ENCODE measurements at places on chromosomes 5 and 9. TPM values are rescaled to one million over a fixed set of nuclear protein-coding genes. Genes with fewer than 3 reads are reported as not detected.
A peak's percentile ranks its signal among the peaks of the same experiment; 100 is the strongest.

DNA sequence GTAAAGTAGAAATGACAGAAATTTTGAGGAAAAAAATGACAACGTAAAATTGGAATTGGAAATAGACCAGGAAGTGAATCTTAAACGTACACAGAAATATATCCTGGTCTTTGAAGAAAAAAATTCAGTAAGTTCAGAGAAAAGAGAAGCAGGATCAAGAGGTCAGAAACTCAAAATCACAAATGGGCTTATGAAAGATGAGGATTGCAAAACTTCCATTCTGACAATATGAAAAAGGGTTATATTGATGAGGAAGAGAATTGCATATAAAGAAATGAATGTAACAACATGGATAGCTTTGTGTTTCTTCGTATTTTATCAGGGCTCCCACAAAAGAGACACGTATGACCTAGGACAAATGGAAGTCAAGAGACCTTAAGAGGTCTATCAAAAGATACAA lies 58.1 kb downstream of the OXCT1 start:
- no peak for DNase-seq

MAMDC2 gene
- total RNA-seq, result 28.7 TPM

DNA sequence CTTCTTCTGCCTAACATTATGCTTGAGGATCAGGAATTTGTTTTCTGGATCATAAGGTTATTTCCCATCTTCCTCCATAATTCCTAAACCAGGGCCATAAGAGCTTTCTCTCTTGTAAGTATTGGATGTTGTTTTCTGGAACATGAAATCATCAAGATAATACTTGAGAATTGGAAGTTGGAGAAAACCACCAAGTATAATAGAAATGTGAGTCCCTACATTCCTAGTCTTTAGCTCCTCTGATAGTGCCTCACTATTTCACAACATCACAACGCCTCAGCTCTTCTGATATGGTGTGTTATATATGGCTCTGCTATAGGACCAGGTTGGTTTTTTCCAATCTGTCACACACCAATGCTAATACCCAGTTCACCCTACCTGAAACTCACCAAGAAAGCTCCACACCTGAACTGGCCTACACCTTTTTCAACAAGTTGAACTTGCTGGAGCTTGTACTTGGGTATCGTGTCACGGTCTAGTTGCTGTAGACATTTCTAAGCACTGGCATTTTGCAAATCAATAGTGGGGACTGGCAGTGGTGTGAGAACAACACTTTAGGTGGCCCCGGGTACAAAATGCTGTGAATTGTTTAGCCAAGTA lies 141.1 kb downstream of the ACTBL2 start:
- DNase-seq, result no peak

GRCh38 chr9:107472581-107473340 lies 16.8 kb downstream of the KLF4 start:
- peak; percentile 88 for DNase-seq

DNA sequence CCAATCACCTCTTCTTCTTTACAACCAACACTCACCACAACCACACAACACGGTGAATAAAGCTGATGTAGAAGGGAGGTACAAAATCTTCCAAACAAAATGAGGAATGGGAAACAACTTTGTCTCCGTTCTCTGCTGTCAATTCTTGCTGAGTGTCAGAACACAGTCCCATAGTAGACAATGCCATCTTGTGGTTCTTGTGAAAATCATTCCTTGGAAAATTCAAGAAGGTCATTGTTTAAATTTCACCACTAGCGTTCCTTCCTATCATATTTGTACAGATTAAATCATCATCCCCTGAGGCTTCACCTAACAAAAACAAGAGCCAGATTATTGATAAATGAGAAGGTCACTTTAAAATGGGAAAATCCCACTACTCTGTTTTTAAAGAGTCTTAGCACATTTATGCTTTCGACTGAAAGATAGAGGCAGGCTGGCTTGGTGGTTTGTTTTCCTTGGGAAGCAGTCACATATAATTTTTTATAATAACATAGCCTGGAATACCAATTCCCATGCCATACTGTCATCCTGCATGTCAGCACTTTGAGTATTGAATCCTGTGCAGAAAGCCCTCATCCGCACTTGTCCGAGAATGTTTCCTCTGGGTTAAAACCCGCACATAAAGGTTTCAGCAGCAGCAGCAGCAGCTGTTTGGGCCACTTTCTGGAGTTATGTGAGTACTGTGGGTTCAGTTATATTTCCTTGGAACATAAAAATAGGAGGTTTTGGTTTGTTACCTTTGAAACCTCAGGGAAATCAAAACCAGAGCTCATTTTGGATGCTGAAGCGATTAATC lies 395.0 kb upstream of the SMARCA2 start:
- no peak for DNase-seq

DNA sequence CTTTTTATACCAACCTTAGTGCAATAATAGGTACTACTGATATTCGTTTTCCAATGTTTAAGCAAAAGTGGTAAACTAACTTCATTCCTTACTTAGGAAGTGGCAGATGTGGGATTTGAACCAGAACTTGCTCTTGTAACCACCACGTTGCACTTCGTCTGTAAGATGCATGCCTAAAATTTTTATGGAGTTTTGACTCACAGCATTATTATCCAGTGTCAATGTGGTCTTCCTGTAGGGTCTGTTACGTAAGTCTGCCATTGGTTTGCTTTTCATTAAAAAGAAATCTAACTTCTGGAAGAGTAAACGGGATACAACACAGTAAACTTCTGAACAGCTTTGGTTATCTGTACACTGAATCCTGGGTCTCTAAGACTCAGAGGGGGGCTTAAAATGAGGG lies 521.0 kb upstream of the WWC1 start:
- no peak for DNase-seq

C9 gene
- total RNA-seq, result not detected

MZB1 gene
- total RNA-seq, result not detected

DNA sequence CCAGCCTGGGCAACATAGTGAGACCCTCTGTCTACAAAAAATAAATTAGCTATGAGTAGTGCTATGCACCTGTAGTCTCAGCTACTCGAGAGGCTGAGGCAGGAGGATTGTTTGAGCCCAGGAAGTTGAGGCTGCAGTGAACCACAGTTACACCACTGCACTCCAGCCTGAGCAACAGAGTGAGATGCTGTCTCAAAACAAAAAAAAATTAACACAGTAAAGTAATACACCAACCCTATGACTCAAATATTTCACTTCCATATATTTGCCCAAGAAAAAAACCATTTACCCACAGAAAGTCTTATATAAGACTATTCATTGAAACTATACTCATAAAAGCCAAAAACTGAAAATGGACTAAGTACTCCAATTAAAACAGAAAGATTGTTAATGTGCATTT lies 16.2 kb downstream of the SMIM23 start:
- no peak for DNase-seq

FPGS gene
- total RNA-seq, result 60.5 TPM

PLK2 gene
- 22.5 TPM for total RNA-seq

GRCh38 chr5:176152191-176152929 lies 85.9 kb upstream of the SIMC1 start:
- peak; percentile 93 for DNase-seq

C9orf50 gene
- total RNA-seq, result not detected

DNA sequence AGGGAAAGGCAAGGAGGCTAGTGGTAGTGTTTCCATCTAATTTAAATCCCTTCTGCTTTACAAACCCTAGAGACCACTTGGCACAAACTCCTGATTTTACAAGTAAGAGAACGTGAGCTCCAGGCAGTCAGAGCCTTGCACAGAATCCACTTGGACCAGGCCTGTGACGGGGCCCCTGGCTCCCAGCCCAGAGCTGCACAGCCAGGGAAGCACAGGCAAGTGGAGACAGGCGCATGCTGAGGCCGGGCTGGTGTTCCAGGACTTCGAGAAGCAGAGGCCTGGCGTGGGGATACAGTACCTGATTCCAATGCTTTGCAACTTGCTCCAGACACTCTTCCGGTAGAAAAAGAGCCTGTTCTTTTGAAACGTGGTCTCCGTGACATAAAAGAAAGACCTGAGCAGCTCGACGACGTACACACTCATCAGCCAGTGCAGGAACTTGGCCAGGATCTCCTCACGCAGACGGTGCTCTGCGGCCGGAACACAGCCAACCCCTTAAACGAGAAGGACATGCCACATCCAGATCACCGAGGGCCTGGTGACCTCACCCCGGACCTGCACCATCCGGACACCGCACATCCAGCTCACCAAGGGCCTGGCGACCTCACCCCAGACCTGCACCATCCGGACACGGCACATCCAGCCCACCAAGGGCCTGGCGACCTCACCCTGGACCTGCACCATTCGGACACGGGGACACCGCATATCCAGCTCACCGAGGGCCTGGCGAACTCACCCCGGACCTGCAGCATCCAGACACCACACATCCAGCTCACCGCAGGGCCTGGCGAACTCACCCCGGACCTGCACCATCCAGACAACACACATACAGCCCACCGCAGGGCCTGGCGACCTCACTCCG lies 12.5 kb downstream of the TERT start:
- DNase-seq, result no peak

DNA sequence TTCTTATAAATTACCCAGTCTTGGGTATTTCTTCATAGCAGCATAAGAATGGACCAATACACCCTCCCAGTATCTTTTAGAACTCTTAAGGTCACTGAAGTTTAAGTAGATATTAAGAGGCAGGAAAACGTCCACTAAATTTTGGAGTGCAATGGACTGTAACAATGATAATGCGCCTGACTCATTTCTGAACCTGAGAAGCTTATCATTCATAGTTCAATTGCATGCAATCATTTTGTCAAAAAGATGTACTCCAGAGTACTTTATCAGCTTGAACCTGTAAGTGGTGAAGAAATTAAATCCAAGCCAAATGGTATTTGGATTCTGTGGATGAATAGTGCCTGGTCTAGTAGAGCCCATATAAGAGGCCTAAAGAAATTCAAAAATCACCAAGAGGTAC lies 196.5 kb upstream of the CDH9 start:
- DNase-seq, result no peak

CTXN3 gene
- total RNA-seq, result 0.09 TPM

TAS2R1 gene
- not detected for total RNA-seq

GRCh38 chr9:91898451-91899218 lies 51.4 kb downstream of the ROR2 start:
- peak; percentile 38 for DNase-seq

GRCh38 chr5:17212996-17213395 lies 4.4 kb upstream of the BASP1 start:
- no peak for DNase-seq

- no peak for DNase-seq
Measured at GRCh38 chr5:148091991-148092964, 28.5 kb downstream of the SPINK5 start.

DNA sequence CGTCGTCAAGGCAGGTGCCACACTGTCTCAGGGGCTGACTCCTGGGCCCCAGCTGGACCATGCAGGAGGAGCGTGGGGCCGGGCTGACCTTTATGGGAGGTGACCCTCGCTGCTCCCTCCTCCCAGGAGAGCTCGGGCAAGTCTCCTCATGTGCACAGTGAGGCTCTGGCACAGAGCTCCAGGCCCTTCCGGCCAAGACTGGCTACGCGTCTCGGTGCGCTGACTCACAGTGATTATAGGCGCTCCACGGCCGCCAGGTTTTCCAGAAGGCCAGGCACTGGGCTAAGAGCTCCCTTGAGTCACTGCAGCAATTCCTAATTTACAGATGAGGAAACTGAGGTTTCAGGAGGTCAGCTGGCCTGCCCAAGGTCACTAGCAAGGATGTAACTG lies 47.4 kb downstream of the VAV2 start:
- DNase-seq, result no peak

DNA sequence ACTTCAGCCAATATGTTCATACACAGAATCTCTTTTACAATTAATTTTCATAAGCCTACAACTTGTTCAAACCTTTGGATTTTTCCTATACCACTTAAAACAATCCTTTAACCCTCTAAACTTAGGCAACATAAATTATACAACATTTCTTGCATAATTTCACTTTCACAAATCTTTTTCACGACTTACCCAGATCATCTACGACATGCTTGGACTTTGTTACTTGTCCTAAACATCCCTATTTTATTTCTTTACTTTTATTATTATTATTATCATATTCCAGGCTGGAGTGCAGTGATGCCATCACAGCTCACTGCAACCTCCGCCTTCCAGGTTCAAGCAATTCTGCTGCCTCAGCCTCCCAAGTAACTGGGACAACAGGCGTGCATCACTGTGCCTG lies 68.0 kb downstream of the CACNA1B start:
- DNase-seq, result no peak

AK8 gene
- 0.43 TPM for total RNA-seq

DNA sequence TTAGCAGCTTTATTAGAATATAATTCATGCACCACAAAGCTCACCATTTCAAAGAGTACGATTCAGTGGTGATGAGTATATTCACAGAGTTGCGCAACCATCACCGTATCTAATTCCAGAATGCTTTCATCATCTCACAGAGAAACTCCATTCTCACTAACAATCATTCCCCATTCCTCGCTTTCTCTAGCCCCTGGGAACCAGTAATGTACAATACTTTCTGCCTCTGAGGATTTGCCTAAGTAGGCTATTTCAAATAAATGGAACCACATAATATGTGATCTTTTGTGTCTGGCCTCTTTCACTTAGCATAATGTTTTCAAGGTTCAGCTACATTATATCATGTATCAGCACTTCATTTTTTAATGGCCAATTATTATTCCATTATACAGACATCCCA lies 145.1 kb upstream of the ADAMTS16 start:
- DNase-seq, result no peak

DNA sequence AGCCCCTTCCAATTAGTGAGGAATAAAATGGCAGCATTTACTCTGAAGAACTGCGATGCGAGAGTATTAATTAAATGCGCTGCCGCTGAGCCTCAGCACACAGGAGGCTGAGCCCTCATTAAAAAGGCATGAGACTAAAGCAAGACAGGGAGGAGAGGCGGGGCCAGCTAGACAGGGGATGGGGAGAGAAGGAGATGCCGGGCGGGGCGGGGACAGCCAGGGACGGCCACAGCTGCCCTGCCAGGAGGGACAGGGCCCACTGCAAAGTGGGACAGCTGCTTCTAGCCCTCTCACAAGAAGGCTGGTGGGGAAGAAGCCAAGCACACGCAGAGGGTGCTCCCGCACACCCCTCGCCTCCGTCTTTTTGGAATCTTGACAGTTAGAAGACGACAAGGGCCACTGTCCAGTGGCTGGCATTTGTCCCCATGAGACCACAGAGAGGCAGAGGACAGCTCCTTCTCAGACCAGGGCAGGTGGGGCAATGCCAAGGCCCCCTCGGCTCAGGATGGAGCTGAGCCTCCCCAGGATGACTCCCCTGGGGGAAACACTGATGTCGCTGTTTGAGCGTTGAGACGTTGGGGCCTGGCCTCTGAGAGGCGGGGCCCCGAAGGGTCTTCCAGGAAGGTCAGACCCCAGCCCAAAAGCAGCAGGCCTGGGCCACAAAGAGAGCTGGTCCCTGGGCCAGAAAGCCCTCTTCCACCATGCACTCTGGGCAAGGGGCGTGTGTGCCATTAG lies 26.9 kb downstream of the ADAMTS2 start:
- peak; percentile 92 for DNase-seq

DNA sequence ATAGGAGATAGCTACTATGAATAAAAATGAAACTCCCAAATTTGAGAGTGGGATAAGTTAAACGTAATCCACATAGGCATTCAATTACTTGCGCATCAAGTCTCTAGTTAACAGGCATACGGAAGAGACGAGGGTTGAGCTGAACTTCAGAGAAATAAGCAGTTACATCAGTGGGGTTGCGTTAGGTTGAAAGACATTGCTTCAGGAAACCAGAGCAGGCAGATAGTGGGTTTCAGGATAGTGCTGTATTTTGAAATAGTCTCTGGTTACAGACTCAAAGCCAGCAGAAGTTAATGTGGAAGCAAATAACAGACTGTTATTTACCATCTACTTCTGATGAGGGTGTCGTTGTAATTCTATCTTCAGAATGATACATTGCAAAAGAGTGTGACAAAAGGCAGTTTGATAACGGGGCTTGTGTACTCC lies 533.4 kb downstream of the PDE4D start:
- DNase-seq, result no peak

CDHR2 gene
- not detected for total RNA-seq
